NCI-H748 treated with DMSO at 0.1 percent for 48 hours (cell line): ENCODE measurements at places on chromosomes 3 and 15.

DNA sequence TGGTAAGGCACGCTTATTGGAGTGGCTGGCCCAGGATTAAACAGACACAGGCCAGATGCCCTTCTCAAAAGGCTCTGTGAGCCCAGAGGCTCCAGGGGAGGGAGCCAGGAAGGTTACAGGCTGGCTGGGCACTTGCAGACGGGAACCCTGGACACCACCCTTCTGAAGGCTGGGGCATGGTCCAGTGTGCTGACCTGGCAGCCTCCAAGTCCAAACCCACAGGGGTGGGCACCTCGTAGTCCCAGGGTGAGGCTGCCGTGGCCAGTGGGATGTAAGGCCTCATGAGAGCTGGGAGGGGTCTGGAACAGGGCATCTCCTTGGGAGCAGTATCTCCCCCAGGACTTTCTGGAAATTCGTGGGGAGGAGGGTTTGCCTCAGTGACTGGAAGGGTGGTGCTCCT is 19.6 kb downstream of the EFCC1 start:
- DNase-seq, result no peak

DNA sequence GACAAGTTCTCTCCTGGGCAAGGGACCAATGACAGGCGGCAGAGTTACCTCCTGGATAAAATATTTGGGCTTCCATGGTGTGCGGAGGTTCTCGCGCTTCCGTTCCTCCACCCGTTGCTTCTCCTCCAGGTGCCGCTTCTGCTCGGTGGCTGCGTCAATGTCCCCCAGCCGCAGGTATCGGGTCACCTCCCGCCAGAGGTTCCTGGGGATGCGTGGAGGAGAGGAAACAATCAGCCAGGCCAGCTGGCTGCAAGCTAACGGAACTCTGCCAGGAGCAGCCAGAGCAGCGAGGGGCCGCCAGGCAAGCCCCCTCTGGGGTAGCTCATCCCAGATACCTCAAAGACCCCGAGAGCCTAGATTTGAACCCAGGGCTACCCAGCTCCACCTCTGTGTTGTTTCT is 131.3 kb downstream of the STT3B start:
- DNase-seq, result no peak

- DNase-seq, result no peak
These were observed 60.8 kb upstream of the ARHGEF3 start for GRCh38 chr3:56862352-56863062.

GRCh38 chr3:81931265-81932251 is 170.1 kb upstream of the GBE1 start:
- DNase-seq, result no peak

DNA sequence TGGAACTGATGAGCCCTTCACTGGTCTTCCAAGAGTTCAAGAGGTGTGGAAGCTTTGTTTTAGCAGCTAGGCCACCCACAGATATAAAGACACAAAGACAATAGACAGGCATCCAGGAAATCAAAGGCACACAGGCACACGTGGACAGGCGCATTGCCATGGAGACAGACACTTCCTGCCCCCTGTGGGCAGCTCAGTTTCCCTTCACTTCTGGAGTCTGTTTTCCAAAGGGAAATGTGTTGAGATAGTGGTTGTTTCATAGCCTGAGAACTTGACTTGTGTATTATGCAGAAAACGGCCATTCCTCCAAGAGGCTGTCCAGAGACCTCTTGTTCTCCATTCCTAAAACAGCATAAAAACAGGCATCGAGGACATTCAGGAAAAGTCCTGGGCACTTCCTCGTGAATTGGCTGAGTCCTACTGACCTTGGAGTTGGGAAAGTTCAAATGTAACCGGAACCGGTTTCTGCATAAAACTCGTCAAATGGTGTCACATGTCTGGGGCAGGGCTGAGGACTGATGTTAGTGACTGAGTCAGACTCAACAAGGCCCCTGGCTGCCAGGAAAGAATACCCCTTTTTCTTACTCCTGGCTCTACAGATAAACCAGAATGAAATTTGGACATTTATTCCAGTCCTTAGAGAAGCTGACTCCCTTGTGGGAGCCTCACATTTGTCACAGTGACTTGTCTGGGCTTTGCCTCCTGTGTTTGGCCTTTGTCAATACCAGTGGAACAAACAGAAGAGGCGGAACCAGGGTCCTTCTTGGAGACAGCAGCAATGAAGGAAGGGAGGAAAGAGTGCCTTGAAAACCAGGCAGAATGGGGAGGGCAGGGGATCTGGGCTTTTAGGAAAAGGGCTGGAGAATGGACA is 1.3 kb downstream of the ALPK3 start:
- DNase-seq, result no peak

- no peak for DNase-seq
These were observed 5.4 kb downstream of the H1-8 start for GRCh38 chr3:129548104-129548965.

GRCh38 chr3:177552051-177552450 is 354.8 kb upstream of the TBL1XR1 start:
- DNase-seq, result no peak
